ENCODE measurements at places on chromosomes 4 and X.

DNA sequence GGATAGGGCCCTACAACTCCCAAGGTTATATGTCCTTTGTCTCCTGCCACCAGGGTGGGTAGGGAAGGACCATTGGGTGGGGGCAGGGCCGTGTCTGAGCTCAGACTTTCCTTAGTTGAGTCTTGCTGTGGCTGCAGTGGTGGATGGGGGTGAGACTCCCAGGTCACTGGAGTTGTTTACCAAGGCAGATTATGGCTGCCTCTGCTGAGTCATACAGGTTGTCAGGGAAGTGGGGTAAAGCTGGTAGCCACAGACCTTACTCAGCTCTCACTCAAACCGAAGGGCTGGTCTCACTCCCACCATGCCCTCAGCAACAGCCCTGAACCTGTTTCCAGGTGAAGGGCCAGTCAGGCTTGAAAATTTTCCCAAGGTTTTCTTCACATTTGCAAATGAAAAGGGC is 58.8 kb upstream of the FAAH2 start:
- no peak for DNase-seq

GRCh38 chr4:145497199-145498149 is 15.8 kb downstream of the SMAD1 start:
- no peak for DNase-seq

DNA sequence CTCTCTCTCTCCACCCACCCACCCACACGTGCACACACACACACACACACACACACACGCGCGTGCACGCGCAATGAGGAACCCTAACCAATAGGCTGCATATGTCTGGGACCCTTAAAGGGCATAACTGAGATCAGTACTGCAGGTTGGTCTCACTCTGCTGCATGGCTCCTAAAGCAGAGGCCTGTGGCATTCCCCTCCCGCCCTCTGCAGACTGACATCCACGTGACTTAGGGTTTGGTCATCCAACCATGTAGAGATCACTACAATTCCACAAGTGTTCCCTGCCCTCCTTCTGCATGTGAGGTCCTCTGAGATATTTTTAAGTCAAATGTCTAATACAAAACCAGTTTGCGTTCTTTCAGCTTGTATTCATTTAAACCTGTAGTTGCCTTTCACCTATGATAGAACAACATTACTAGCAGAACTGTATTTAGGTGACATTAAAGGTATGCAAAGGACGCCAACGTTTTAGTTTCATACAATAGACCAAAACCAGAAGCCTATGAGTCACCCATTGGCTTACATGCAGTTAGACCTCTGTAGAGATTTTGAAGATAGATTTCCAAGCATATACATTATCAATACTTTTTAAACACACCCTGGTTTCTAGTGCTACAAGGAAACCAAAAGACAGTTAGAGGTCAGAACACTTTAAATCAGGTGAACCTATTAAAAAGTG is 10.1 kb downstream of the XAGE5 start:
- DNase-seq: no peak

GRCh38 chrX:14073071-14073470 is 43.4 kb upstream of the GEMIN8 start:
- no peak for DNase-seq

- no peak for DNase-seq
These were observed 5.7 kb downstream of the CLDN22 start for GRCh38 chr4:183314336-183314735.

GRCh38 chr4:73777612-73778011 is 37.2 kb downstream of the CXCL8 start:
- no peak for DNase-seq

- DNase-seq: peak; percentile 69
These were observed at the start of gene SLC25A4 for GRCh38 chr4:185142912-185143600. Gene SLC25A4 (plus strand): TSS chr4:185143266. CDS start chr4:185143373, 107 bp downstream.

- DNase-seq: no peak
These were observed 51.6 kb downstream of the CT47B1 start for GRCh38 chrX:120824021-120824420.

GRCh38 chr4:162163892-162164759 is at the start of gene FSTL5:
Gene FSTL5 (minus strand): TSS chr4:162164000. CDS start chr4:162111396, 52,604 bp downstream.
- peak; percentile 1 for DNase-seq

DNA sequence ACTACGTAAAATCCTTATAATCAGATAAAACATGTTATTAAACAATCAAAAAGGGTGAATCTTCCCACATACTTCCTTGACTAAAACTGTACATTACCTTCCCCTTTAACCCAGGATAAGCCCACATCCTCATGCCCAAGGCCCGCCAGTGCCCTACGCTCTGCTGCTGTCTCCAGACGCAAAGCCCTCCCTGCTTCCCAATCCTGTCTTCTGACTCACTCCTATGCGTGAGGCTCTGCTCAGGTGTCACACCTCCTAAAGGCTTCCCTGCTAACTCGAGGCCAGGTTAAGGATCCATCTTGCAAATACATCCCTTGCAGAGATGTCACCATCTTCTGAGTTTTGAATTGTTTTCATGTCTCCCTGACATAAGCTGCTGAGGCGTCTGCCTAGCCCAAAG is 61.6 kb downstream of the STX18 start:
- no peak for DNase-seq

DNA sequence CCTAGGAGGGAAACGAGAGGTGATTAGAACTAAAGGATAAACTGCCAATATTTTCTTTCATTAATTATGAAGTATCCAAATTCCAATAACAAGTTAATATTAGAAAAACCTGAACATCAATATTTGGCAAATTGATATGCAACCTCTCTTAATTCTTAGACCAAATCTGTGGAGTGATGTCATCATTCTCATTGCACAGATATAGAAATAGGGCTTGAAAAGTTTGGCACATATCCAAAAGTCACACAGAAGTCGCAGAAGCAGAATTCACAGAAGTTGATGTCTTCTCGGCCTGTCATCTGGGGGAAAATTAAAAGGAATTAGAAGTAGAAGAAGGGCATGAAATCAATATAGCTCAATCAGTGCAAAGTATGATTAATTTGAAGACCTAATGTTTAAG is 36.9 kb downstream of the ENPEP start:
- DNase-seq: no peak

- peak; percentile 38 for DNase-seq
These were observed 33.1 kb downstream of the OSTC start for GRCh38 chr4:108683479-108683878.

DNA sequence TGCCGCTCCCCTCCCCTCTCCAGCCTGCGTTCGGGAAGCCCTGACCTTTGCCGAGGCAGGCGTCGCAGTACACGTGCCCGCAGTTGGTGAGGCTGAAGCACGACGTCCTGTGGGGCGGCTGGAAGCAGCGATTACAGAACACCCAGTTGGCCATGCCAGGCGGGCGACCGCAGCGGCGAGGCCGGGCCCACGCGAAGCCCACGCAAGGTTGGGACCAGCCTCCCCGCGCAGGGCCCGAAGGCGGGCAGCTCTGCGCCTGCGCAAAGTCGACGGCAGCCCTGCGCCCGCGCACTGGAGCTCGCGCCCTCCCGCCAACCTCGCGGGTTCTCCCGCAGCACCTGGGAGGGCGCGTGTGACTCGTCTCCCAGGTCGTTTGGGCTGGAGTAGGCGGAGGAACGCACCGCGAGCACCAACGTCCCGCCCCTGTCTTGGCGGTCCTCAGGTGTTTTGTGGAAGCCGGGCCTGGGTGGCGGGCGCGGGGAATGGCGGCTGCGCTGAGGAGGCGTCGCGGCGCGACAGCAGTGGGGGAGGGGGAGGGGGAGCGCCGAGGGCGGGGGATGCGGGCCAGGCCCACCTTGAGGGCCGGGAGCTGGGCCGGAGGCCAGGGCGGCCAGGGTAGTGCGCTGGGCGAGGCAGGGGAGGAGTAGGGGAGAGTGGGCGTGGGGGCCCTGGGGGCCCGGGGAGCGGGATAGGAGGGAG is at the start of gene RNF212:
Gene RNF212 (minus strand): TSS at position 254 of the 699 bp plus-strand sequence. CDS start 100 bp downstream, at position 154.
- DNase-seq: peak; percentile 5

DNA sequence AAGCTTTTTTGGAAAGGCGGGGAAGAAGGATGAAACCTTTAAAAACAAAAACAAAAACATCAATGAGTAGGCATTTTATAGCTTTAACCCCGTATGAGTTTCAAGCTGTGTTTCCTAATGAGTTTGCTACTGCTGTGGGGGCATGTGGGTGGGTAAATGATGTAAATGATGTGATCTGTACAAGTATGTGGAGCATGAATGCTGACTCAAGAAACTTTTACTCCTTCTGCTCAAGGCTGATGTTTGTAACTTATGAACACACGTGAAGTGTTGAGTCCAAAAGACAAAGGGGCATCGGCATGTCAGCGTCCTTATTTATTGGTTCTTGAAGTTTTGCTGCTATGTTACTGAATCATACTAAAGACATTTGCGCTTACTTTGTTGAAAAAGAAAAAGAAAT is 76.9 kb downstream of the CLCN4 start:
- DNase-seq: peak; percentile 21

DNA sequence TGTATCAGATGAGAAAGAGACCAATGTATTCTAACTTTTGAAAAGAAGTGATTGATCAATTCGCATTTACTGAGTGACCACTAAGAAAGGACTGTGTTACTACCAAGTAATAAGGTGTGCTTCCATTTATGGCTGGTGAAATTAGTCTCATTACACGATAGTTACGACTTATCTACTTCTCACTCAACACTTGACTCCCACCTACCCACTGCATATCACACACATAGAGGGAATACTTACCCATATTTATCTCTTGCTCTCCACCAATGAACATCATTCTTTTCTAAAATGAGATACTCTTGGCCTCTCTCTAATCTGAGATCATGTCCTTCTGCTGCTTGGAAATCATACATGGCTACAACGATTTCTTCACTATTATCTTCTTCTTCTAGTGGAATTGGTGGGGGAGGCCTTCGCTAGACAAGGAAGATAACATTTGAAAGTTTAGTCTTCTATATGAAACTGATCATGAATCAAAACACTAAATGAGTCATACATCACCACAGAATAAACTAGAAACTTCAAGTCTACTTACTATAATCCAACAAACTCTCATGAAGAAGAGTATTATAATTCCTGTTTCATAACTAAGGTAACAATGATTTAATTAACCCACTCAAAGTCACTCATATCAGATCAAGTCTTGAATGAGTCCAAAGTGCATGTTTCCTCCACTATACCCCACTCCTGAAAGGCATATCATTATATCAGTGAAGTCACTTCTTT is 33.7 kb upstream of the TXK start:
- no peak for DNase-seq

- peak; percentile 92 for DNase-seq
These were observed 14.7 kb upstream of the ANXA5 start for GRCh38 chr4:121711263-121712000.

DNA sequence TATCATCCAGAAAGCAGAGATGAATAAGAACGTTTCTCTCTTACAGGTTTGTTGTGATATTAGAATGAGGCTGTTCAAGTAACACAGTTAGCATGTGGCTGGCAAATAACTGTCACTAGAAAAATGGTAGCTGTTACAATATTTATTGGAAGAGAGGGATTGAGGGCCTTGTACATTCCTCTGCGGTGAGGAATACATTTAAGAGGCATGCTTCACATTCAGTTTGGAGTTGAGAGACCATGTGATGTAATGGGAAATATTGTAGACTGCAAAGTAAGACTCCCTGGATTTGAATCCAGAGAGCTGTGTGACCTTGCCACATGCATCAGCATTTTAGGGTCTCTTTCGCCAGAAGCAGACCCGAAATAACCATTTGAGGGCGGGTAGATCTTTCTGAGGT is 104.8 kb upstream of the KIT start:
- DNase-seq: peak; percentile 30

- DNase-seq: no peak
These were observed 45.3 kb downstream of the SHOX start for GRCh38 chrX:675955-676295.

- no peak for DNase-seq
These were observed 13.6 kb upstream of the SEPTIN6 start for GRCh38 chrX:119706616-119707015.

GRCh38 chr4:185210102-185210981 is 944 bp downstream of the SNX25 start:
- peak; percentile 61 for DNase-seq

GRCh38 chr4:7206385-7206784 is 14.0 kb downstream of the SORCS2 start:
- DNase-seq: peak; percentile 63

DNA sequence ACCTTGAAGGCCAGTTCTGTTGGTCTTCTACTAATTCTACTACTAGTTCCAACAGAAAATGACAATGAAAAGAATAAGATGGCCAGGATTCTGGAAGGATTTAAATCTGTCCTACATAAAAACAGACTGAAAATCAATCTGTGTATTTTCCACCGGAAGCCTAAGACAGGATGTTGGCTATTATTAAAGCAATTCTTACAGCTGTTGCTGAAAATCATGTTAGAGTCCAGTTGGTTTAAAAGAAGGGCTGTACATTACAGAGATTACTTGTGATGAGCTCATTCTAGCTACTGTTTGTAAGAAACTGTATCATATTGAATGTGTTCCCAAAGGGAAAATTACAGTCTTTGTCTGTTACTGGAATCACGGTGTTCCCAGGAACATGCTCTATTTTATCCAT is 54.8 kb upstream of the MAGEB16 start:
- no peak for DNase-seq

DNA sequence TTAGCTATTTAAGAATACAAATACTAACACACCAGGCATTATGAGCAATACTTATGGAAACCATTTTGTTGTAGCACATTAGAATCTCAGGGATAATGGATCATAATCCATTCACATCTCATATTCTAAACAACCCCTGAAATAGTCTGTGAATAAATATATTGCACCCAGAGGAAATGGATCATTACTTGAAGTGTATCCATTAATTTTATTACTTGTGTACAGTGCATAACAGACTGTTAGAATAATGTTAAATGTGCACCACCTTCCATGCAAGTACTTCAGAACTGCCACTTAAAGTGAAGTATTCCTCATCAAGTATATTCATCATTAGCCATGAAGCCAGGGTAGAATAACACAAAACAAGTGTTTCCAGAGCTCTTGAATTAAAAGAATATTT is 715.5 kb downstream of the DMD start:
- no peak for DNase-seq

- peak; percentile 72 for DNase-seq
These were observed 134.7 kb downstream of the PALLD start for GRCh38 chr4:168631241-168632162.

DNA sequence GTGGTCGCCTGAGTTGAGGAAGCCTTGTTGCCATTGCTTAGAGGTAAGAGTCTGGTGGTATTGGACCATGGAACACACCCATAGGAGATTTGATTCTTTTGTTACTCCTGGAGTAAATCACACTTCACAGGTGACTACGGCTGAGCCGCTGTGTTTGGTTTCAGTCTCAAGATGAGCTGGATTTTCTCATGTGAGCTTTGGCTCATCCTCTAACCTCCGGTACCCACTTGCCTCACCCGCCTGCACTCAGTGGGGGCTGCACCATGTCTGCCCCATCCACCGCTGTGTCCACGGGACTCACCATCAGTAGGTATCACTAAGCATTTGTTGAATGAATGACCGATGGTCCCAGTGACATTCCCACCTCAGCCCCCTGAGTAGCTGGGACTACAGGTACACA is 52.7 kb downstream of the HTT-AS start:
- no peak for DNase-seq

DNA sequence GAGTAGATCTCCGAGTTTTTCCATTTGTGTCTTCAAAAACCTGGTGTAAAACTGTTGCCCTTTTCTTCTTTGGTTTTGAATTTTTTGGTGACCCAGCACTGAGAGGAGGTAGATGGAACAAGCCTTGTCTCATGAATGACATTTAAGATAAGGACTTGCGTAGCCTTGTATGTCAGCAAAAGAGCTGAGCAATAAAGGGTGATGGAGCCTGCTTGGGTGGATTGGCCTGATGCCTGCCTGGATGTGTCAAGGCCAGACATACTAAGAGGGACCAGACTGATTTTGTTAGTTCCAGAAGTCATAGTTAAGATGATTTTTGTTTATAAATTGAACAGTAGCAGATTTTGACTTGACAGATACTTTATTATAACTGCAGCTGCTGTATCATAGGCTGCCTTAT is 134.9 kb downstream of the POLA1 start:
- DNase-seq: no peak
